ENCODE measurements at places on chromosomes 5 and 9. TPM values are rescaled to one million over a fixed set of nuclear protein-coding genes. Genes with fewer than 3 reads are reported as not detected.
A peak's percentile ranks its signal among the peaks of the same experiment; 100 is the strongest.

DNA sequence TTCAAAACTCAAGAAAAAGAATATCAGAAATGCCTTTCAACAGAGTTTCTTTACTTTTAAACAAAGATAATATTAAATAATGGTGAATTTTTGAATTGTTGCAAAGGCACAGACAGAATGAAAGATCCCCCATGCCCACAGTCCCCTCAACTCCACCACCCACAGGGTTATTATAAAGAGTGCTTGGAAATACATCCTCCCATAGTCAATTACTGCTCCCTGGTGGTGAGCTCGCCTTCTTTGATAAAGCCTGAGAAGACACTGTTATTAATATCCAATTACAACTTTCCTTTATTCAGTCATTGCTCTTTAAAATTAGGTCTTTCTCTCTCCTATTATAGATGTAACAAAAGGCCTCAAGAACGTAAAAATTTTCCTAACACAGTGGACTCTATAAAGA lies 490.2 kb upstream of the RORB start:
- DNase-seq: no peak

The SLC27A4 gene
- 30.6 TPM for polyA plus RNA-seq

GRCh38 chr9:68750786-68751185 lies 45.7 kb downstream of the PIP5K1B start:
- peak; percentile 4 for DNase-seq

DNA sequence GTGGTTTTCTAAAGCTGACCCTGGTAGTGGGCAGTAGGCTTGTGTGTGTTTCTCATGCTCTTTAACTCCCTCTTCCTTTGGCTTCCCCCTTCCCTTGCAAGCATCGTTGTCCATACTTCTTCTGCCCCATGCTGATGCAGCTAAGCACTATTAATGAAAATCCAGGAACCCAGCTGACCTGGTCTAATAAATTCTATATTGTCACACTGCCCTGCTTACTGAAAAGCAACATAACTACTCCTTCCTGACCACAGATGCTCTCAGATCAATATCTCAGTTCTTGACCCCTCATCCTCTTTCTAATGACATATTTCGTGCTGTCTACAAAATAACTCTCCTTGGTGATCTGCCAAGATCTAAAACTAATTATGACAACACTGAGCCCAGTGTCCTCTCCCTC lies 405.5 kb downstream of the EFNA5 start:
- DNase-seq: no peak

DNA sequence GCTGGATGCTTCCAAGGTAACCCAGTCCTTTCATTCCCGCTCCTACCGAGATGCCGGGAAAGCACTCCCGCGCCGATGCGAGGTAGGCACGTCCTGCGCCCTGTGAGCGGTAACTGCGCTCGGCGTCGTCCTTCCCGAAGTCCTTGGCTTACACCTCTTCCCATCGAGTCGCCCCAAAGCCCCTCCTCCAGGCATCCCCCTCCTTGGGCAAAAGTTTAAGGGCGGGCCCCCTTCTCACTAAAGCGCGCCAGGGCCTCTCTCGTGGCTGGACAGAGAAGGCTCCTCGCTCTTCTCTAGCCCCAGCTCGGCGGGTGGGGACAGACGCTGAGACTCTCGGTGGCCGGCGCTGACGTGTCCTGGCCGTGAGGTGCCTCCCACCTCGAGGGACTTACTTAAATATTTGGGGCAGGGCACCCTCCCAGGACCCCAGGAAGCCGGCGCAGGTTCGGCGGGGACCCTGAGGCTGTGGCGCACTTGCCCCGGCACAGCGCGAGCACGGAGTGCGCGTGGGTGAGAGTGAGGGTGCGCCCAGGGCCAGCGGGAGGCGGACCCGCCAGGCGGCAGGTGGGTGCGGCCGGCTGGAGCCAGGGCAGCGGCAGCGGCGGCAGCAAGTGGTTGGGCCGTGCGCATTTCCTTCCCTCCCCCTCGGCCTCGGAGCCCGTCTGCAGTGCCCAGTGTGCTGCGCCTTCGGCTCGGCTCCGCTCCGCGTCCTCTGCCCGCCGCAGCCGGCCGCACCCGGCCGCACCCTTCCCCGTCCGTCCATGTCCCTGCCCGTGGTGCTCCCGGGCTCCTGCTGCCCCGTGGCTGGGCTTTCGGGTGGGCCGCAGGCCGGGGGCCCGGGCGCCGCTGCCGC lies at the start of gene ENTREP1:
Gene ENTREP1, plus strand, starts transcription at position 667 of the 853 bp plus-strand sequence. Its CDS starts 95 bp downstream, at position 762.
- peak; percentile 75 for DNase-seq

The C5orf52 gene
- polyA plus RNA-seq: not detected

DNA sequence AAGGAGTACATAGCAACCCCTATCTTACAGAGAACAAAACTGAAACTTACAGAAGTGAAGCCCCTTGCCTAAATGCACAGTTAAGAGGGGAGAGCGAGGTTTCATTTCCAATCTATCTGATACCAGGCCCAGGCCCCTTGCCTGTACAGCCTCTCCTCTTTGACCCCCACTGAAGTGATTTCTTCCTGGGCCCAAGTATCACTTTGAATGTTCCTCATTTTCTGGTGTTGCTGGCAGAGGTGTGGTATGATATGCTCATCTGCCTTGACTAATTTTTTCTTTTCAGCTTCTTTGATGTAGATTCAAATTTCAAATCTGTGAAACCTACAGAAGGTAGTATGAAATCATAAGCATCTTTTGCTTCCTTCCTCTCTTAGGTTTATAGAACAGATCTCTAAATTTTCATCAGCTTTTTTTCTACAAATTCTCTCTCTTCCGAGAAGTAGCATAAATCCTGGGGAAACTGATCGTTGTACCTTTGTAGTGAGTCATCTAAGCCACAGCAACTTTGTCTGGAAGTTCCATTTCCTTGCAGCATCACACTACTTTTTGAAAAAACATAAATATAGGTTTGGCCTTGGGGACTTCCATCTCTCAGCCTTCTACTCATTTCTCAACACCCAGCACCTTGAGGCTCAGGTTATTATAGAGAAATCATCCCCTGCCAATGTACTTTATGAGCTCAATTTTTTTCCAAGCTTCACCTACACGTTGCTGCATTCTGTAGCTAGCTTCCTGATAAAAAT lies 402.4 kb upstream of the PTGER4 start:
- DNase-seq: no peak

DNA sequence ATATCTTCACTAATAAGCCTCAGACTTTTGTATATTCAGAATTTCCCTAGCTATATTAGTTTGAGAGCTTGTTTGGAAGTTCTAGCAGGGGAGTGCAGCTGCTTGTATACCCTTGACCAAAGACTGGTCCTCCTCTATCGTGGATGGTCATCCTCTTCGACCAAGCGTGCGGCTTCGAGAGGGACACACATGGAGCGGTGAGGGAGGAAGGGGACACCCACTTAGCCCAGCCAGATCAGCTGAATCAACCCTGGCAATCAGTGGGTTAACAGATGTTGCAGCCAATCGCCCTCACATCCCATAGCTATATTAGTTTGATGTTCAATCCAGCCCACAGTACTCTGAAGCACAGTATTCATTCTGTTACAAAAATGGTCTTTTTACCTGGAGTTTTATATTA lies 3.2 kb downstream of the CAVIN4 start:
- no peak for DNase-seq

The UAP1L1 gene
- 3.9 TPM for polyA plus RNA-seq

DNA sequence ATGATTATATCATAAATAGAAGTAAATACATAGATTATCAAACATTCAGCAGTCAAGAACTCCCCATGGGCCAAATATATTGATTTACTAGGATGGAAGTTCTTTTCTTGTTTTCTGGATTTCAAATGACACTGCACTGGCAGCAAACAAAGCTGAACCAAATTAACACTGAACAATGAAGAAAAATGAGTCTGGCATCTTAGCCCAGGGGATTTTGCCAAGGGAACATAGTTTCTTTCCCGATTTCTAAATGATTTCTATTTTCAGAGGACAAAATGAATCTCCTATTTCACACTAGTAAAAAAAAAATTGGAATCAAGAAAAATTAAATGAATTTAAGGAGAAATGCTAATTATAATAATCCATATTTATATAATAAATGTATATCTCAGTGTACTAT lies 116.9 kb upstream of the FAM174A start:
- no peak for DNase-seq

DNA sequence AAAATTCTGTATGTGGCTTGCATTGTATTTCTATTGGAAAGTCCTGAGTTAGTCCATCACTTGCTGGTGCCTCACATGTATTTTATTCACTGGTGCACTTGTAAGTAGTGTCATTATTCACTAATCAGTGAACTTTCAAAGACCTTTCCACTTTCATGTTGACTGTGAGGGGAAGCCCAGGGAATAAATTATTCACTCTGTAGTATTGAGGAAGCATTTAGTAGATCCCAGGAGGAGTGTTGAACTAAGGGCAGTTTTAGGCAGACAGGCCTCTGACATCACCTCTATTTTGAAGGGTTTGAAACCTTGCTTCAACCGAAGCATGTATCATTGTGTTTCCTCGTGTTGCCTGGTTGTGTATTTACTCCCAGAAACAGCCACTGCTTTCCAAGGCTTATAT lies 705.4 kb upstream of the RIOK2 start:
- no peak for DNase-seq

- peak; percentile 37 for DNase-seq
Observed at GRCh38 chr9:29830821-29831220, 2257.5 kb upstream of the C9orf72 start.

DNA sequence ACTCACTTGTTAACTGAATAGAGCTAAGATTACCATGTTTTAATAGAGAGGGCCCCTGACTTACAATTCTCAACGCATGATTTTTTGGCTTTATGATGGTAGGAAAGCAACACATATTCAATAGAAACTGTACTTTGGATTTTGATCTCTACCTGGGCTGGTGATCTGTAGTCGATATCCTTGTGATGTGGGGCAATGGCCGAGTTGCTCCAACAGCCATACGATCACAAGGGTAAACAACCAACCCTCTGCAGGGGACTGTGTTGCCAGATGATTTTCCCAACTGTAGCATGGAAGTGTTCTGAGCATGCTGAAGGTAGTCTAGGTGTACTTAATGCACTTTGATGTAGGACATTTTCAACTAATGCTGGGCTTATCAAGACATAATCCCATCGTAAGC lies 36.5 kb downstream of the NSUN2 start:
- DNase-seq: no peak

GRCh38 chr5:51227963-51228470 lies 155.2 kb upstream of the ISL1 start:
- no peak for DNase-seq

- DNase-seq: no peak
Observed at GRCh38 chr5:68265347-68265746, 49.8 kb downstream of the PIK3R1 start.

The STPG3 gene
- not detected for polyA plus RNA-seq

GRCh38 chr5:39948867-39949468 lies 524.2 kb upstream of the DAB2 start:
- peak; percentile 50 for DNase-seq

The LEAP2 gene
- polyA plus RNA-seq: 0.41 TPM

- DNase-seq: no peak
Observed at GRCh38 chr9:26850995-26851394, 41.6 kb downstream of the CAAP1 start.
